ENCODE measurements at places on chromosomes 1 and 21.

GRCh38 chr1:26862781-26863684 is at the start of gene SFN:
Gene SFN, plus strand, starts transcription at chr1:26863149. Its CDS starts 64 bp downstream, at chr1:26863213.
- DNase-seq: peak; percentile 98

- no peak for DNase-seq
Observed at GRCh38 chr1:41362357-41362721, 1.1 kb downstream of the FOXO6 start.

GRCh38 chr1:92657701-92658100 is 127.2 kb downstream of the EVI5 start:
- DNase-seq: no peak

DNA sequence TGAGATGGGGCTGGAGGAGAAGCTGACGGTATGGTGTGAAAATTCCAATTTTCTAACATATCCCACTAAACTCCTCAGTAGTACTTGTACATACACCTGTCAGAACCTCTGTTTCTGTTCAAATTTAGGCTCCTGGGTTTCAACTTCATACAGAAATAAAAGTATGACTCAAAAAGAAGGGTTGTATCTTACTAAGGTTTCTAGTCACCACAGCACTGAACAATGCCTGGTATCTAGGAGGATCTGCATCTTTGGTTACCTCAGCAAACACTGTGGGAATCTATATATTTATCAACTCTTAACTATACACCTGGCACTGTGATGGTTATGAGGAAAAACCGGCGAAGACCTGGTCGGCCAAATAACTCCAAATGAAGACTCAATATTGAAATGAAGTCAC is 13.8 kb downstream of the RBM34 start:
- no peak for DNase-seq

DNA sequence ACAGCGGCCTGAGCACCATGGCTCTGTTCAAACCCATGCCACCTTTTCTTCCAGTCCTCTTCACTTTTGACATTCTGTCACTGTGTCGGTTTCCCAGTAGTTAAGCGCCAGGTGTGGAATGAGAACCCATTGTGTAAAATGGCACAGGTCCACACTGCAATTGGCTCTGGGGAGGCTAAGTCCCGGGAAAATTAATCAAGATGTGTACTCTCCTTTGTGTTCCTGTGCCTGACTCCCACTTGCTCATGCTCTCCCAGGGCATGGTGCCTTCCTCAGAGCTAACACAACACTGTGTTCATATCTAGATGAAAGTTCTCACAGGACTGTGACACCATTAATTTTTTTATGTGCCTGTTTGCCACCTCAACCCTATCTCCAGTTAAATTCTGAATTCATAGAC is 59.0 kb upstream of the BTG3 start:
- DNase-seq: no peak

DNA sequence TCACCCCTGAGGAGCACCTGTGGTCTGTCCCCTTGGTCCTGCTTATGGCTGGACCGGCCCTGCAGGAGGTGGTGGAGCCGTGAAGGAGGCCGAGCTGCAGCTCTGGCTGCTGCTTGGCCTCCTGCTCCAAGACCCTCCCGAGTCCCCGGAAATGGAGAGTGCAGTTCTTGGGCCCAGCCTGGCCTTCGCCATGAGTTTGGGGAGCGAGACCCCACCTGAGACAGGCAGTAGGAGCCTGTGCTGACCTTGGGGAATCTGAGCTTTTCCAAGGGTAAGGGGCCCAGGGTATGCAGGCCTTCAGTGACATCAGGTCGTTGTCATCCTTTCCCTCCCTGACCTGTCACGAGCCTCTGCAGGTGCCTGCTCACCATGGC is 14.1 kb downstream of the TMEM201 start:
- DNase-seq: no peak

GRCh38 chr21:39088831-39089380 is 94.3 kb downstream of the PSMG1 start:
- peak; percentile 66 for DNase-seq

DNA sequence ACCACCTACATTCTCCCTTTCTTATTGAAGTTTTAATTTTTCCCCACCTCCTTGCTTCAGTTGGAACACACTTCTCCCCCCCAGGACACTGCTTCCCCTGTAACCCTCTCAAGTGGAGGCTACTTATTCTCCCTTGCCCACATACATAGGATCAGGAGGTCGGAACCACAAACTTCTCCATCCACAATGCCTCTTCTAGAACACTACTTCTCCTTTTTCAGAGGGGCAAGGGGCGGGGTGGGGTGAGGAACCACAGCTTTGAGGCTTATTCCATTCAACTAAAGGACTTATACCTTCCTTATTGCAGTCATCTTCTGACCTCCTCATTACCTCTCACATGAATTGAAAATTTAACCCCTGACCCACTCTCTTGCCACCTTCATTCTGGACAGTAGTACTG is 81.3 kb downstream of the NEK7 start:
- DNase-seq: no peak

DNA sequence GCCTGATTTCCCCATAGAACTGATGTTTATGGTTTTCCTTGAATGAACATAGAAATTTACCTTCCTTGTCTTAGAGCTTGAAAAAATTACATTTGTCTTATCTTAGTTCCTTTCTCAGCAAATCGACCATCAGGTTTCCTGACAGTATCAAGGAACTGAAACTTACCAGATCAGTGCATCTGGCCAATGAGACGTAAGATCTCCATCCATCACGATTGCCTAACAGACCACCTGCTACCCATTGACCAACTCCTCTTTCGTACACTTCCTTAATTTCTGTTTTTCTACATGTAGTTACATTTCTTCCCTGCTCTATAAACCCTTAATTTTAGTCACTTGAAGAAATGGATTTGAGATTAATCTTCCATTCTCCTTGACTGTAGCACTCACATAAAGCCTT is 57.4 kb upstream of the TMPRSS15 start:
- DNase-seq: no peak

GRCh38 chr1:59295618-59296017 is 1.3 kb upstream of the FGGY start:
- peak; percentile 14 for DNase-seq

- DNase-seq: no peak
Observed at GRCh38 chr1:56461158-56462127, 117.9 kb downstream of the PLPP3 start.

DNA sequence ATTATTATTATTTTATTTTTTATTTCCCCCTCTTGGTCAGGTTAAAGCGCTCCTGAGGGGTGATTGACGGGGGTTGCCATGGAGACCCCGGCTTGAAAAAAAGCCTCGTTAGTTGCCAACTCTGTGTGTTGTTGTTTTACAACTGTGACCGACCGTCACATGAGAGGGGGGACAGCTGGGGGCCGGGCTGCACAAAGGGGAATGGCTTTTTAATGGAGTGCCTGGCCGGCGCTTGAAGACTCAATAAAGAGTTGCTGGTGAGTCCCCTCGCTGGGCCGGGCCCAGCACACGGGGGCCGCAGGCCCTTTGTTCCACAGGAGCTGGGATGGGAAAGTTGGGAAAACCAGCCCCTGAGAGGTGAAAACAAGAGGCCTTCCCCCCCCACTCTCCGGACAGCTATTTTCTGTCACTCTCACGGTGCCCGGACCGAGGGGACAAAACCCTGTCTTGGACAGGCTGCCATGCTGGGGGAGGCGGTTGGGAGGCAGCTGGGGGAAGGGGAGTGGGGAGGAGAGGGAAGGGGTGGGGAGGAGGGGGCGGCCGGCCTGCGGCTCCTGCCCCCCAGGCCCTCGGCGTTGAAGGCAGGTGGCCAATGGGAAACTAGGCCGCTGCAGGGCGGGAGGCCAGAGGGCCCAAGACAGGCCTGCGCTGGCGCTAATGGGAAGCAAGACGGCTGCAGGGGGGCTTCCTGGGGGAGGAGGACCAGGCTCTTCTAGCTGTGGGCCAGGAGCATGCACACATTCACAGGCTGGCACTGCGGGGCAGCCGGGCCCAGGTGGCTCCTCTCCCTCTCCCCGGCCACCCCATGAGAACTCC is 67.6 kb downstream of the CASZ1 start:
- DNase-seq: no peak

Measured in PC-3 (cell line).